ENCODE measurements at places on chromosomes 6 and 20.

DNA sequence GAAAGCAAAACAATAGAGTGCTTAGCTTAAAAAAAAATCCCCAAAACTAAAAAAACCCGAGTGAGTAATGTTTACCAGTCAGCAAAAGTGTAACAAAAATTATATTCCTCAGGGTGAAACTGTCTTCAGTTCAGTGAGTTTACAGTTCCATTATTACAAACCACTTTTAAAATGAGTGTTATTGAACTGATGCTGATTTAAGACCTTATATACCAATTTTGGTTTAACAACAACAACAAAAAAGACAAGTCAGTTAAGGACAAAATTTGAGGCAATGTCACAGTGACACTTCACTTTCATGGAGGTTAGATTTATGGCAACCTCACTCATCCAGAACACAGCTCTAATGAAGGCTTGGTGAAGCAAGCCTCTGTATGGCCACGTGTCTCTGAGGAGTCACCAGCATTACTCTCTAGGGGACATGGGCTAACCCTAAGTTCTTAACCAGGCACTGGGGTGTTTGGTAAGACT, 630.8 kb downstream of the PHF3 start:
- DNase-seq: no peak

GRCh38 chr6:116842459-116842858, 13.6 kb upstream of the GPRC6A start:
- no peak for DNase-seq

DNA sequence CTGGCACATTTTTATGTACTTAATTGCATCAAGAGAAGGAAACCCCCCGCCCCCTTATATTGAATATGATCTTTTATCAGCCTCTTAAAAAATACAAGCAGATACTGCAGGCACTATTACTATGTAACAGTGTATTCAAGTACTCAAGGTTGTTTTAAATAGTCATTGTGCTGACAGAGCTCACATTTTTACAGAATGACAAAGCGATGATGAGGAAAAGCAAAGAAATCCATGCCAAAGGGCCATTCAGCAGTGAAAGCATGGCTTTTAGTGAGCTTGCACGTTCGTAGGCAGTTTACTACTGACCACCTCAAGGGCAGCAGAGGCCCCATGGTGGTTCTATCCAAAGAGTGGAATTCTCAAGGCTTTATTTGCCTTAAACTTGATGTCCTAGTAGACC, 146.8 kb downstream of the RPS12 start:
- DNase-seq: no peak

DNA sequence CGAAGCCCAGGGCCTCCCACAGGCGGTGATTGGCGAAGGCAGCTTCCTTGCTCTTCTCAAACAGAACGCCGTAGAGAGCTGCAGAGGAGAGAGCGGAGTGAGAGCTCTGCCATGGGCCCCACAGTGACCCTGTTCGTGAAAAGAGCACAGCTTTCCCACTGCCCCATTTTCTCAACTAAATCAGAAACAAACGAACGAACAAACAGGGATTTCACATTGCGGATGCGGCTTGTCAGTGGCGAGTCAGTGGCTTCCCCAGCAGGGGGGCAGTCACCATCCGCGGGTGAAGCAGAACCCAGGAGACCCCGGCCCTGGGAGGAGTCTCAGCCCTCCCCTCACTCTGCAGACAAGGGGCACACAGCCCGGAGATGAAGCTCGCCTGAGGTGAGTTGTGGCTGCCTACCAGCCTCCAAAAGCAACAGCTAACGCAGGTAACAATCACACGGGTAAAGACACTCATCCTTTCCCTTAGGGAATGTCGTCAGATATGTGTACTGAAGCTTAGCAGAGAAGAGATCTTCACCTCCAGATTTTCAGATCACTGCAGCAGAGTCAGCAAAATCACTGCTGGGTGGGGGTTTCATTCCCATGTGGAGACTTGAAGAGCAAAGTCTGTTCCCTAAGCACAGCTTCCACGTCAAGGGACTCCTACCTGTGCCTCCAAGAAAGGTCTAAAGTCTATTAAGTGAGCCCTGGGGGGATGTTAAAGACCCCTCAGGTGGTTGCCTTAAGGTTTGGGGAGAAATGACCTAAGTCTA, 51.2 kb upstream of the GPR31 start:
- DNase-seq: no peak

- DNase-seq: no peak
Observed at GRCh38 chr20:4457566-4458543, 263.9 kb upstream of the PRND start.

DNA sequence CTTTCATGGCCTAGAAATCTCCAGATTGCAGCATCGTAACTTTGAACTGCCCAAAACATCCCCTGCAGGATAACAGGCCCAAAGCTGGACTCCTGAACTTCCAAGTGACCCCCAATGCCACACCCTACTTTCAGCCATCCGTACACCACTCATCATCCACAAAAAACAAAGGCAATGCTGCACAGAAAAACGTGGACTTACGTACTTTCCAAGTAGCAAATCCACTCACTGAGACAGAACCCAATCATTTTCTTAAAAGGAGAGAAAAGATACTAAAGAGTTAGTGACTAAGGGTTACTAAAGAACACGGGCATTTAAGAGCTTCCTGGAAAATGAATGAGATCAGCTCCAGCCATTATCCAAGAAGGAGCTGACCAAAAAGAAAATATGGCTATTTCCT, 211.0 kb downstream of the WDR27 start:
- DNase-seq: no peak

DNA sequence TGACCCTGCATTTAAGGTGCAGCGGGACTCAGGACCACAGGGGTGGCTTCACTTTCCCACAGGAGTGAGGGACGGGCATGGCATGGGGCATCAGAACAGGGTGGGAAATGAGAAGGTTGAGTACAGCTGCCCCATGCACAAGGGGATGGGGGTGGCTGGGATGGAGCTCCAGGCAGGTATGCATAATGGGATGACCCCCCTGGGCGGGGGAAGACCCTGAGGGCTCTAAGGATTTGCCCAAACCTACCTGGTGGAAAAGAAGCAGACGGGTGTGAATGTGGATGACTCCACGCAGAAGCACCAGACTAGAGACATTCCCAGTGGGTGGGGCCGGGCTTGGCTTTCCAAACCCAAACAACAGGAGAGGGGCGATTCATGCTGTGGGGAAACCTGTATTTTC, 200.3 kb downstream of the SYNDIG1 start:
- no peak for DNase-seq

- DNase-seq: no peak
Observed at GRCh38 chr20:32610472-32611218, 25.5 kb upstream of the NOL4L start.

DNA sequence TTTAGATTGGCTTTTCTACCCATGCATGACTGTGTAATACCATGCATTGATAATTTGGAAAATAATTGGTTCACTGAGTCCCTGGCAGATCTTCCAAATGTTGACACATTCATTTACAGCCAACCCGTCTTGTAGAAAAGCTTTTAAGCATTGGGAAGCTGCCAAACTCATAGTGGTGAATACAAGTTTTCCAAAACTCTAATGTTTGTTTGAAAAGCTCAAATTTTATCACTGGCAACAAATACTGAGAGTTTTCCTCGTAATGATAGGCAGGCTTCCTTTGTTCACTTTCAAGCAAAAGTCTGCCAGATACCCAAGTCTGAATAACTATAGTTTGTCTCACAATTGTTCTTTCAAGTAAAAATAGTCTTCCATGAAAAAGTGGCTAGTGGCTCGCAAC, 143.0 kb downstream of the FIG4 start:
- no peak for DNase-seq

GRCh38 chr6:162463576-162463975, 264.0 kb downstream of the PRKN start:
- no peak for DNase-seq

GRCh38 chr6:159973951-159974350, 5.1 kb downstream of the IGF2R start:
- DNase-seq: no peak

DNA sequence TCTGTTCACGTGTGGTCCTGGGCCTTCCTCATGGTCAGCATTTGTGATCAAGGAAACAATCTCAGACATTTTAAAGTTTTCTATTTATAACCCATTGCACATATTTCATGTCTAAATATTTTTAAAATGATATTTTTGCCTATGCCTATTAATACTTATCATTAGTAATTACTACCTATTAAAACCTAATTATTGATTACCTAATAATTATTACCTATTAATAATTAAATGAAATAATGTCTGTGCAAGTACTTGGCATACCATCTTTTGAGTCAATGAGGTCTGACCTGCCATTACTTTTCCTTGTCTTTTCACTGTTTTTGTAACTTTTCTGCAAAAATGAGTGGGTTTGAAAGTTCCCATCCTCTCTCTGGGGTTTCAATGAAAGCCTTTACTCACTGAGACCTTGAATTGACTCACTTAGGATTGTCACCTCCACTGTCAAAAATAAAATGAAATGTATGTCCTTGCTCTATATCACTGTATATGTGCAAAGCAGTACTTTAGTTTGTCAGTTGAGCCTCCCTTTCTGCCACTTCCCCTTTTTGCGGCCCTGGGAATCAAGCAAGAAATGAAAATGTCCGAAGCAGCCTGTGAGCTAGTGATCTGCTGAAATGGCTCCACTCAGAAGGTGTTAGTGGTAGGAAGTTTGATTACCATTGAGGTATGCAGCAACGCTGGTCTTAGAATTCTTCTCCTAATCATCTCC, 87.8 kb downstream of the L3MBTL3 start:
- no peak for DNase-seq

DNA sequence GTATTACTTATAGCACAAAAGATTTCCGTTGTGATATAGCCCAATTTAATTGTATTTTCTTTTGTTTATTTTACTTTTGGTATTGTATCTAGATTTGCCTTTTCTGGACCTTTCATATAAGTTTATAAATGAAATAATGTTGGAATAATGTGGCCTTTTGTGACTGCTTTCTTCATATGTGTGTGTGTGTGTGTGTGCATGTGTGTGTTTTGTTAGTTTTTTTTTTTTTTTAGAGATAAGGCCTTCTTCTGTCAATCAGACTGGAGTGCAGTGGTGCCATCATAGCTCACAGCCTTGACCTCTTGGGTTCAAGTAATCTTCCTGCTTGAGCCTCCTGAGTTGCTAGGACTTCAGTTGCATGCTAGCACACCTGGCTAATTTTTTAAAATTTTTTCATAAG, 37.8 kb upstream of the ASXL1 start:
- DNase-seq: no peak

- DNase-seq: no peak
Observed at GRCh38 chr6:121436960-121437850, 1.8 kb downstream of the GJA1 start.

DNA sequence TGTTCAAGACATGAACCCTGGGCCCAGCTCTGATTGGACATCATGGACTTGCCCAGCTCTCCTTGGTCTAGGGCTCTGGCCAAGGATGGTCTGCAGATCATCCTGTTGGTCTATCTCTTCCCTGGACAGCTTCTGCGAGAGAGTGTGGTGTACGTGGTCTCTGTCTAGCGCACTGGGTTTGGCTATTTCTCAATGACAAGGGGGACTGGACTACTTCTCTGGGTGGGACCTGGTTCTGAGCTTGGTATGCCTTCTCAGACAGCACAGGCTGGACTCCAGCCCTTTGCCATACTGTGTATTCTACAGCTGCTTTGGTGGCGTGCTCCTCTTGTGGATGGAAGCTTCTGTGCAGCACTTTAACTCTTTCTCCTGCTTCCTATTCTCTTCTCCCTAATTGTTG, 8.5 kb upstream of the RAET1E start:
- DNase-seq: no peak

DNA sequence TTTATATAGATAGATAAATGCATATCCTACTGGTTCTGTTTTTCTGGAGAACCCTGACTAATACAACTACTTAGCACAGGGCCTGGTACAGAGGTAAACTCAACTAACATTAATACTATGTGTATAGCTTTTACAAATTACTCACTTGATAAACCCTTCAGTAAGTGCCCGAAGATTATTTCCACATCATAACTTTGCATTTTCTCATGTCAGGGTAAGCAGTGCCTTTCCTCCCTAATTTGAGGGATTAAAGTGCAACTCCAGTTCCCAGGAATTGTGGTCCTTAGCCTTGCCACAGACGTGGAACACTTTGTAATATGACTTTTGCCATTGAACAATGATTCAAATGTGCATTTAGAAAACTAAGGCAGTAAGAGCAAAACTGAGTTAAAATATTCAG, 147.5 kb upstream of the SMLR1 start:
- no peak for DNase-seq

DNA sequence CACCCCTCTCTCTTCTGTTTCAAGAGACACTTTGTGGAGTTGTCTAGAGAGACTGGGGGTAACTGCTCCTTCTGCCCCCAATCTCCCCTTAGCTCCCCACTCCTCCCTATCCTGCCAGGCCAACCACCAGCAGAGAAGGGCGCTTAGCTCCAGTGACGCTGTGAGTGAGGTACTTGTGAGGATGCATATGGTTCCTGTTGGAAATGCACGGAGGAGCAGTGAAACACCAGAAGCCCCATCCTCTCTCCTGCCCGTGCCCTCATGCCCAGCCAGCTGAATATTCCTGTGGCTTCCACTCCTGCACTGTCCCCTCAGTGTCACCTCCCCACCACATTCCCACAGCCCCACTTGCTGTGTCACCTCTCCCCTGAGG, 11.9 kb downstream of the NT5E start:
- DNase-seq: no peak

DNA sequence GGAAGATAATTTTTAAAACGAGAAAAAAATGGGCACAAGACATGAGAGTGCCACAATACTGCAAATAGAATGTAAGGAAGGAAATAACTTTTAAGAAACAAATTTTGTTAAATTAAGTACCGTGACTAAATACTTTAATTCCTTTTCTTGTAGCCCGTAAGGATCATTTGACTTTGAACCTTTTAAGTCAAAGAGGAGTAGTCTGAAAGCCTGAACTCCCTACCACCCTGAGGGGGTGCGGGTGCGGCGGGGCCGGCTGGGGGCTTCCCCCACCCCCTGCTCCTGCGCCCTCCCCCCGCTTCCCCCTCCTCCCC, 231 bp upstream of the PHACTR2 start:
- no peak for DNase-seq

GRCh38 chr6:131061751-131062119, 1.3 kb downstream of the EPB41L2 start:
- DNase-seq: no peak

DNA sequence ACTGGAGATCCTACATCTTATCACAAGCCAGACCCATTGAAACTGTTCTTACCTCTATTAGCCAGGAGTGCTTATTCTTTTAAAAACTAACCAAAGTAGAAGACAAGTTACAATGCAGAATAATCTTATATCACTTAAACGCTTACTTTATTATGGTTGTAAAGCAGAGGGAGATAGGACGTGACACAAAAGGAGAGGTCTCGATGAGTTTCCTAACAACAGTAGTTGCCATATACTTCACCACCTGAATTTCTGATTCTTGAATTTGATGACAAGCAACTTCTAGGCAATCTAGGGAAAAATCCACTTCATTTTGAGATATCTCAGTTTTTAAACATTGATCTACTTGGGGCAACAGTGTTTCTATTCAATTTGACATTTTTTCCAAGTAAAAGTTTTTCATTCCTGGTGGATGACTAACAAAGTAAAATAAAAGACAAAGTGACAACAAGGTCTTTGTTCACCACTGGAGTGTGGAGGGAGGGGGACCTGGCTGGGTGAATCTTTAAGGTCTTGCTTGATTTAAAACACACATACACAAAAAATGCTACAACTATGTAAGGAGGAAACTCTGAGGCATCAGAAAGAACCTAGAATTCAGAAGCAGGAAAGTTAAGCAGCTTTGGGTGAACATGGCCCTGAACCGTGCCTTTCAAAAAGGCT, 110.9 kb downstream of the SMLR1 start:
- no peak for DNase-seq

GRCh38 chr6:56692523-56693245, 50.0 kb upstream of the DST start:
- no peak for DNase-seq

- no peak for DNase-seq
Observed at GRCh38 chr6:40569162-40569910, 17.8 kb downstream of the LRFN2 start.

Data from stimulated activated CD8-positive, alpha-beta memory T cell treated with anti-CD3 and anti-CD28 coated beads, Interleukin-12 subunit alpha, Interleukin-12 subunit beta, amount 100 ng/mL, for 1 hour (primary cell).